Stimulated activated CD8-positive, alpha-beta memory T cell treated with anti-CD3 and anti-CD28 coated beads, Interleukin-7, amount 100 ng/mL, for 24 hours (primary cell): ENCODE measurements at places on chromosomes 11 and 22.

- no peak for DNase-seq
Measured at GRCh38 chr11:99370549-99371216, 349.9 kb downstream of the CNTN5 start.

- no peak for DNase-seq
Measured at GRCh38 chr11:41879214-41879613, 419.8 kb upstream of the LRRC4C start.

GRCh38 chr11:535210-535518 lies 212 bp downstream of the HRAS start:
- no peak for DNase-seq

GRCh38 chr11:6253197-6253596 lies 6.4 kb upstream of the CCKBR start:
- DNase-seq, result no peak

DNA sequence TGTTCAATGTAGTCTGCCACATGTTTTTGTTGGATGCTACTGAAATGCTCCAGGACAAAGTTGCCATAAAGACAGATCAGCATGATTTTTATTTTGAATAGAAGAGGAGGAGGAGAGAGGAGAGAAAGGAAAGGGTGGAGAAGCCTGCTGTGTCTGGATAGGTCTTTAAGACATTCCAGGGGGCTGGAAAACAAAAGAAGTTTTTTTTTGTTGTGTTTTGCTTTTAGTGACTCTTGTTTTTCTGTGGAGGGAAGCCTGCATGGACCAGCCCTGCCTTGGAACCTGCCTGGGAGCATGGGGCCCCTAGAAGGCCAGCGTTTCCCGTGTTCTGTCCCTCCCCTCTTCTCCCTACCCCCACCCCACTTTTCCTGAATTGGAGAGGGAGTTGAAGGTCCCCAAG lies 2.3 kb downstream of the TSPAN18 start:
- DNase-seq, result no peak

- no peak for DNase-seq
Measured at GRCh38 chr11:107916671-107917241, 11.5 kb upstream of the RAB39A start.

DNA sequence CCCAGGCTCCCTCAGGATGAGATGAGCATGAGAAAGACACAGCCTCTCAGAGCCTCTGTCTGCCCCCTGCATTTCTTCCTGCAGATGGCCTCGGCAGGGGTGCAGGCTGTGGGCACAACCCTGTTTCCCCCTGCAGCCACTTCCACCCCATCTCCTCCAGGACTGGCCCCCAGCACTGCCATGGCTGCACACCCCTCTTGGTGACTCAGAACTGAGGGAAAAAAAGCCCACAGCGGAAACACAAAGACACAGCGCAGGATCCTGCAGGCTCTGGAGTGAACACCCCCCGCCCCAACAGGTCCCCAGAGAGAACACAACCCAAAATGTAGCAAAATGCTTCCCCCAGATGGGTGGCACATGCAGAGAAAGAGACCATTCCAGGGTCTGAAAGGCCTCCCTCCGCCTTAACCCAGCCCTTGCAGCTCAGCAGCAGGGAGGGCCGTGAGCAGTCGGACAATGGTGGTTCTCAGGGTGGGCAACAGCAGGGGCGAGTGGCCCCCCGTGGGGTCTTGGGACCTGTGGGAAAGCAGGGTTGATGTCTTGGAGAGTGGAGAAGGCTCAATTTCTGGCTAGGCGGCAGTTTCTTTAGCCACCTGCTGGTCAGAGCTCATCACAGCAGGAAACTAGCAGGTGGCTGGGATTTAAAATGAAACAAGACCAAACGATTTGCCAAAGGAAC lies 8.0 kb downstream of the TUBGCP6 start:
- DNase-seq, result no peak

DNA sequence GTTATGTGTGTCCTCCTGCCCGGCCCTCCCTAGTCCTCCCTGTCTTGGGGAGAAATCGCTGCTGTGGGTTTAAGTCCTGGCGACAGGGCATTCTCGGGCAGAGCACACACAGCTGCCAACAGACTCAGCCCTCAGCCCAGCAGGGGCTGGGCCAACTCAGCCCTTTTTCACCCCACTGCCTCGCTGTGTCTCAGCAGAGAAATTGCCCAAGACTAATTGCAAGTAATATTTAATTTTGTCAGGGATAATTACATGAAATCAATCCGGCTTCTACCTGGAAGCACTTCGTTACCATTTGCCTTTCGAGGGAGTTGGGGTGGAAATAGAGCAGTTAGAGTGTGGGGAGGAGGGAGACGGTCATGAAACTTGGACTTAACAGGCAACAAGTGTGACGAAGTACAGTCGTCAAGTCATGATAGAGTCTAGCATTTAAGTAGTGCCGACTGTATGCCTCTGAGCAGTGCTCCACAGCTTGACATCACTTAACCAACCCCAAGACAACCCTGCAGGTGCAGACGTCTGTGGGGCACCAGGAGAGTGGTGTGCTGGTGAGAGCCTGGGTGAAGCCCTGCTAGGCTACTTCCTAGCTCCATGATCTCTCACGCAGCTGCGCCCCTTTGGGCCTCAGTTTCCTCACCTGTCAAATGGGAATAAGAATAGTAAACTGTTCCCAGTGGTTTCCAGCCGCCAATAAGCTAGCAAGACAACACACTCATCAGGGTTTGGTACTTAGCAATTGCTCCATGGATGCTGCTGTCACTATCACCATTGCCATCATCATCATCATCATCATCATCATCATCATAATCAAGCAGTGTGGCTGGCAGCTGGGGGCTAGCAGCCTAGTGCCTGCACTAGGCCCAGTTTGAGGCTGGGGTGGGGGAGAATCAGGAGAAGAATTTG lies 29.2 kb downstream of the MN1 start:
- DNase-seq, result no peak

GRCh38 chr11:117834068-117834810 lies 9.7 kb upstream of the FXYD2 start:
- no peak for DNase-seq

GRCh38 chr11:96254087-96254486 lies 88.9 kb downstream of the MAML2 start:
- no peak for DNase-seq

DNA sequence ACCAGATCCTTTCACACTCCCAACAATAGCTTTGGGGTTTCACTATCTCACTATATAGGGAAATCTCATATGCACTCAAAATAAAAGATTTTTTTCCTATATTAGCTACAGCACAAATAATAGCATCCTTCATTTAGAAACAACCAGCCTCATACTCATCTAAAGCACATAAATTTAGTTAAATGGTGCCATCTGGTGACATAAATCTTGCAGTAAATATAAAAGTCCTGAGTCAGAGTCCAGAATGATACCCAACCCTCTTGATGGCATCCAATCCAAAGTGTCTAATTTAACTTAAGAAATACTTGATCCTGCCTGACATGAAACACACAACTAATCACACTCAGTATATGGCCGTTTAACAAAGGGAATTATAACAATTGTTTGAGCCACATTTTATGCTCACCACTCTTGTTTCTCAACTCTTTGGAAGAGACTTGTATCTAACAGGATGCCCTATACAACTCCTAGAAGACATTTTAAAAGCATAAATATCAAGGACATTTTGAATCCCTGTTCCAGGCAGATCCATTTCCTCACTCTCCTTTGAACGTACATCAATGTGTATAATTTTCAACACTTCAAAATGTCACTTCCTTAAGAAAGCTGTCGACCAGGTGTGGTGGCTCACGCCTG lies 36.2 kb downstream of the DLG2 start:
- DNase-seq, result no peak

DNA sequence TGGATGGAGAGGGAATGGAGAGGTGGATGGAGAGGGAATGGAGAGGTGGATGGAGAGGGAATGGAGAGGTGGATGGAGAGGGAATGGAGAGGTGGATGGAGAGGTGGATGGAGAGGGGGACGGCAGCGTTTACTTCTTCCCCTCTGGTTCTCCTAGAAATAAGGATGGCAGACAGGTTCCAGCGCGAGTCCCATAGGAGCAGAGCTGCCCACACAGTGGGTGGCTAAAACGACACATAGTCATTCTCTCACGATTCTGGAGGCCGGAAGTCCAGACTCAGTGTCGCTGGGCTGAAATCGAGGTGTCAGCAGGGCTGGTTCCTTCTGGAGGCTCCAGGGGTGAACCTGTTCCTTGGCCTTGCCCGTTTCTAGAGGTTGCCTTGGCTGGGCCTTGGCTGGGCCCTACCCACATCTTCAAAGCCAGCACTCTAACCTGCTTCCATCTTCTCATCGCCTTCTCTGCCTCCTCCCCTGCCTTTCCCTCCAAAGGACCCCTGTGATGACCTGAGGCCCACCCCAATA lies 12.7 kb upstream of the CTSD start:
- no peak for DNase-seq

- no peak for DNase-seq
Measured at GRCh38 chr11:110187731-110188130, 94.5 kb downstream of the ZC3H12C start.

- peak; percentile 2 for DNase-seq
Measured at GRCh38 chr11:45847911-45848316, 639 bp downstream of the CRY2 start.

DNA sequence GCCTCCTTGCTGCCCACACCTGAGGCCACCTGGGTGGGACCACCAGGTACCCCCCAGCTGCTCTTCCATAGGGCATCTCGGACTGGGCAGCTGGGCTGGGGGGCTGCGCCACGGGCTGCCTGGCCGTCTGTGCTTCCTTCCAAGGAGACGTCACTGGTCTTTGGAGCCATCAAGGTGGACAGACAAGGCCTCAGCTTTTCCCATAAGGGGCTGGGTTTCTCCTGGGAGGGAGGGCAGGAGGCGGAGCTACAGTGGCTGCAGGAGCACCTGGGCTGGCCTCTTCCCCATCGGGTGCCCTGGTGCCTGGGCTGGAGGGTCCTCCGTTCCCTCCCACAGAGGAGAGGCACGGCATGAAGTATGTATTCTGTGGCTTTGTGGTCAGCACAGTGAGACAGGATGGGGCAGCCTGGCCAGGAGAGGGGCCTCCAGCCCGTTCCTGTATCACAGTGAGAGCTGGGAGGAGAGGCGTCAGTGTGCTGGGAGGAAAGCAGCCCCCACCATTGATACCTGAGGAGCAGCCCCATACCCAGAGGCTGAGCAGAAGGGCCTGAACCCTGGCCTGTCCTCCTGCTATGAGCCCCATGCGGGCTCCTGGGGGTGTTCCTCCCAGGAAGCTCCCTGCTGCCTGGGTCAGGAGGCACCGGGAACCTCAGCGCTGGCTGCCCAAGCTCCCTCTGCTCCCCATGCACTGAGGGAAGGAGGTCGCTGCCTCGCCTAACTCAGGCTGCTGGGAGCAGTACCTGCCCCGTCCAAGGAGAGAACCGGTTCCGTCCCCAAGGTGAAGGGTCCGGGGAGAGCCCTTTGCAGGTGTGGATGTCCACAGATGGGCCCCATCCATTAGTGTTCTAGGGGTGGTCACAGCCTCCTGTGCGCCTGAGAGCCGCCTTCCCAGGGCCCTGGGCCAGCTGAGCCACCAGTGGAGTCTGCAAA lies 1075.0 kb downstream of the BRD1 start:
- no peak for DNase-seq

DNA sequence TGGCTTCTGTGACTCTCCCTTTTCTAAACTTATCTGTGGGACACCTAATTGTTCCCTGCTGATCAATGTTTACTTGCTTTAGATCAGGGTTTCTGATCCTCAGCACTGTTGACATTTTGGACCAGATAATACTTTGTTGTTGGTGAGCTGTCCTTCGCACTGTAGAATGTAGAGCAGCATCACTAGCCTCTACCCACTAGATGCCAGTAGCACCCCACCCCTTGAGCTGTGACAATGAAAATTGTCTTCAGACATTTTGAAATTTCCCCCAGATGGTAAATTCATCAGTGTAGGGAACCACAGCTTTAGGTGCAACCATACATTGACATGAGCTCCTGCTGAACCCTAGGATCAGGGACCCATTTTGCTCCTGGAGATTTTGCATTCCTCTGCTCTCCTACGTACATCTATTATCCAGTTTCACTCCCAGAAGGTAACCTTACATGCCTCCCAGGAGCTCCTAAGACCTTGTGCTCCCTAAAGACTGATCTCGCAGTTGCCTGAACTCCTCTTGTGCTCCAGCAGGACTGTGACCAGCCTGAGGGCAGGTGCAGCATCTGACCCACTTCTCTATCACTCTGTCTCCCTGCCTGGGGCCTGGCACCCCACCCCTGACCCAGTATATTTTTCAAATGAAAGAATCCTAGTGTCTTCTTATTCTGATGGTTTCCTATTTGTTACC lies 107.8 kb downstream of the FAR1 start:
- DNase-seq, result no peak

GRCh38 chr22:22137891-22138290 lies 106.7 kb upstream of the VPREB1 start:
- DNase-seq, result no peak

DNA sequence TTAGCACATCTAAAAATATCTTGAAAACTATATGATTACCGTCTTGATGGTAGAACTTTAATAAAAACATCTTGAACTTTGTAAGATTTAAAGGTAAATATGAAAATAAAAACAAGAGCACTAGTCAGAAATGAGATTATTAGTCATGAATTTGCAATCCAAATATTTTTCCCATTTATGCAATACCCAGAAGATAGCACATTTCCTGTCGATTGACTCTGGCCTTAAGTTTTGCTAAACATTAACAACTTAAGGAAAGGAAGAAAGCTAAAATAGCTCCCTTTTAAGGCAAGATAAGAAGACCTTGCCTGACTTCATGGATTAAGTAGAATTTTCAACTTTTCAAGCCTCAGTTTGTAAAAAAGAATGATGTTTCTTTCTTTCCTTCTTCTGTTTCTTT lies 1374.7 kb upstream of the RAG2 start:
- no peak for DNase-seq

GRCh38 chr22:29270475-29271271 lies 2.6 kb downstream of the EWSR1 start:
- DNase-seq, result no peak

GRCh38 chr11:73750228-73750627 lies 10.6 kb downstream of the RAB6A start:
- no peak for DNase-seq

- no peak for DNase-seq
Measured at GRCh38 chr11:9756461-9756860, 92.6 kb downstream of the SWAP70 start.

DNA sequence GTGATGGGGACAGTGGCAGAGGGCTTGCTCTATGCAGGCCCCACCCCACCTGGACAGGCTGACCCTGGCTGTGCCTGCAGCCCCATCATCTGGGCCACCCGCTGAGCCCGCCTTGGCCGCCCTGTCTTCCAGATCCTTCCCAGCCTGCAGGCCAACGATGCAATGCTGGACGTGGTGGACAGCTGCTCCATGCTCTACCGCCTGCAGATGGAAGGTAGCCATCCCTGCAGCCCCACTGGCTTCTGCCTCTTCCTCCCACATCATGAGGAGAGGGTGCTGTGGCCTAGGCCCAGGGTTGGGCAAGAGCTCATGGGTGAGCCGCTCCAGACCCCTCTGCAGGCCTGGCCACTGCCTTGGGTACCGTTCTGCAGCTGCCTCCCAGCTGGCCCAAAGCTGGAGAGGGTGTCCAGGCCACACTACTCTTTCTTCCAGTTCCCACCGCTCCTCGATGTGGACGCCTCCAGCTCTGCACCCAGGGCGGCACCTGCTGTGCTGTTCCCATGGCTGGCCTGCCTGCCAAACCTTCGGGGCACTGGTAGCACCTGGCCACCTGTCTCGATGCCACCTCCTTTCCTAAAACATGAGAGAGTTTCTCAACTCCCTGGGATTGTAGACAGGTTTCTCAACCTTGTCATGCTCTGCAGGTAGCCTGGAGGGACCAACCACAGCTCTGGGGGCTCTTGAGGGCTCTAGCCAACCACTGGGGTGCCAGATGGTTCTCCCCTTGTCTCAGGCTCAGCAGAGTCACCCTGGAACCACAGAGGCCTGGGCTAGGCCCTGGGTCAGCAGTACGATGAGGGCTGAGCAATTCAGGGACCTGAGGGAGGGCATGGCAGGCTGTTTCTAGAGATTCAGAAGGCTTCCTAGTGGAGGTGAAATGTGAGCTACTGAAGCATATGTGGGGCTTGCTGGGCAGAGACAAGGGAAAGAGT lies 9.5 kb upstream of the GTSE1 start:
- DNase-seq, result no peak
